ENCODE measurements at places on chromosomes 4 and X. TPM values are rescaled to one million over a fixed set of nuclear protein-coding genes. Genes with fewer than 3 reads are reported as not detected.

DNA sequence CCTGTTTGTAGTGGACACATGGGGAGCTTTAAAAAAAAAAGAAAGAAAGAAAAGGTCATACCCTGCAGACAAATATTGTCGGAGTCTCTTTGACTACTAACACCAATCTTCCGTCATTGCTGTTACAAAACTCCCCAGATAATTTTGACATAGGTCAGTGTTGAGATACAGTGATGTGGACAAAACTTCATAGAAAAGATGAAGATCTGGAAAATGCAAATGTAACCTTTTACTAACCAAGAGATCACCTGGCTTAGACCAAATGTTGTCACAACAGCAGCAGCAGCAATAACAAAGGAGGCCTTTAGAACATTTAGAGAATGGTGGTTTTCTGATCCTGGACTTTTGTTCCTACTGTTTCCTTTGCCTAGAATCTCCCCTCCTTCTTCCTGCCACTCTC, 8.1 kb upstream of the COMMD8 start:
- H3K27ac ChIP-seq: no peak overlapping the region
- no peaks in the 10 kb centered on the region for H3K4me1 ChIP-seq
- no peak for DNase-seq
- H3K27me3 ChIP-seq: no peaks in the 10 kb centered on the region
- no peak overlapping the region for H3K4me3 ChIP-seq

DNA sequence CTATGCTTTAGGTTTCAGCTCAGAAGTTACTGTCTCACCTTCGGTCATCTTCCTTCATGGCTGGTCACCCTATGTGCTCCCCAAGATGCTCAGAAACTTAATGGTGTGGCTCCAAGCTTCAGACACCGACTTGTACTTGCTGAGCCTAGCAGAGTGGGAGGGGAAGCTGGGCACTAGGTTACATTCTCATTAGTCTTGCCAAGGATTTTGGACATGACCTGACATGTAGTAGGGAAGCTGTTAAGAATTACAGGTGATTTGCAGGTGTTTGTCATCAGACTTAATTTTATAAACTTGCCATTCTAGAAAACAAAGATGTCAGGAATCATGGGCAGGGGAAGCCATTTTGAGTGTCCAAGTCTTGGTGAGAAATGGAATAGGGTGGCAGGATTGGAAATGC, 72.4 kb downstream of the CCNG2 start:
- H3K27me3 ChIP-seq: no peaks in the 10 kb centered on the region
- H3K27ac ChIP-seq: no peak overlapping the region
- no peaks in the 10 kb centered on the region for H3K36me3 ChIP-seq

DNA sequence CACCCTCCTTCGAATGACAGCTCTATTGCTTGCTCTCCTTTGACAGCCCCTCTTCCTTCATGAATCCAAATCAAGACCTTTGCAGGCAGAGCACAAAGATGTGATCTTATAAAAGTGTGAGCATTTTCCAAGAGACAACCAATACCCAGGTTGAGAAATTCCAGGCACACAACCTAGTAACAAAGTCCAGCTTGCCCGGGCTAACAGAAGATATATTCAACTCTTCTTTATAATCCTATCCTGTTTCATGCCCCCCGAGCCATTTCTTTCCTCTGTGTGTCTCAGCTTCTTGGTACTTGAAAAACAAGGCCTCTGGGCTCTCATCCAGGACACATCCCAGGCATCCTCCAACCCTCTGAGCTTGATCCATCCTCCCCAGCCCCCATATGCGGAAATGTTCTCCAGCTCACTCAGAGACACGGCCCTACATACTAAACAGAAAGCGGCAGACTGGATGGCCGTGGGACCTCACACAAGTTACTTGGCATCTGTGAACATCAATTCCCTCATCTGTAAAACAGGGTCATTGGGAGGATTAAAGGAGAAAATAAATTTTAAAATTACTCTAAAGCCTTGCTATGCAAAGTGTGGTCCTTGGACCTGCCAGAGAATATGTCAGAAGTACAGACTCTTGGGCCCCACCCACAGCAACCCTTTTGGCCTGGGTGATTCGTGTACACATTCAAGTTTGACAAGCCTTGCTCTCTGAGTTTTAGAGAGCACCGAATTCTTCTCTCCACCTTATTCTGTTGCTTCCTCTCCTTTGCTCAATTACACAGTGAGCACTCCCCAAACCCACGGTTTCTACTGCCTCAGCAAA, 627.0 kb downstream of the BCOR start:
- H3K27ac ChIP-seq: no peak overlapping the region
- no peak overlapping the region for H3K4me3 ChIP-seq
- H3K36me3 ChIP-seq: no peaks in the 10 kb centered on the region
- no peak for DNase-seq

Gene RIPPLY1
- not detected for total RNA-seq

DNA sequence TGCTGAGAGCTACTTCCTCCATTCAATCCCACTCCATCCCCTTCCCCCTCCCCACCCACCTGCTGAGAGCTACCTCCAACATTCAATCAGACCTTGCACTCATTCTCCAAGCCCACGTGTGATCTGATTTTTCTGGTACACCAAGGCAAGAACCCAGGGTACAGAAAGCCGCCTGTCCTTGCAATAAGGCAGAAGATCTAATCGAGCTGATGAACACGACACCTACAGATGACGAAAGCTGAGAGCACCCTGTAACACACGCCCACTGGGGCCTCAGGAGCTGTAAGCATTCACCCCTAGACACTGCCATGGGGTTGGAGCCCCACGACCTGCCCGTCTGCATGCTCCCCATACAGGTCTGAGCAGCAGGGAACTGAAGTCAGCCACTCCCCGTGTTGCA, 58.3 kb downstream of the TRIML1 start:
- no peak overlapping the region for H3K27ac ChIP-seq
- H3K4me1 ChIP-seq: no peaks in the 10 kb centered on the region
- DNase-seq: no peak

DNA sequence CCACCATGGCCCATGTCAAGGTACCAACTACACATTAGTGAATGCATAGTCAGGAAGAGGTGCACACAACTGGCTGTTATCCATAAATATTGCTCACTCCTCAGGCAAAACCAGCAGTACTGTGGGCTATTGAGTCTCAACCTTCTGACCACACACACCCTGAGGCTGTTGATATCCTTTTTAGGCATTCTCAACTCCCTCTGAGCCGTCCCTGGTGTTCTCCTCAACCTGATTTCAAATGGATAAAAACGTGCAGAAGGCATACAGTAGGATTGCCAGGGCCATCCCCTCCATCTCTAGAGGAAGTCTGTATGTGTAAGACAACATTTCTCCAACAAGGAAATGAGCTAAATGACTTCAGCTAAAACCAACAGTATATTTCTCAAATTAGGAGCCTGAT, 98.7 kb upstream of the KLHL13 start:
- no peaks in the 10 kb centered on the region for H3K4me1 ChIP-seq
- H3K27me3 ChIP-seq: peaks cover 8% of the 10 kb centered on the region
- H3K27ac ChIP-seq: no peak overlapping the region

- no peak overlapping the region for H3K4me3 ChIP-seq
- DNase-seq: no peak
- H3K27me3 ChIP-seq: no peaks in the 10 kb centered on the region
Measured at GRCh38 chr4:8534129-8534528, 46.1 kb upstream of the GPR78 start.

DNA sequence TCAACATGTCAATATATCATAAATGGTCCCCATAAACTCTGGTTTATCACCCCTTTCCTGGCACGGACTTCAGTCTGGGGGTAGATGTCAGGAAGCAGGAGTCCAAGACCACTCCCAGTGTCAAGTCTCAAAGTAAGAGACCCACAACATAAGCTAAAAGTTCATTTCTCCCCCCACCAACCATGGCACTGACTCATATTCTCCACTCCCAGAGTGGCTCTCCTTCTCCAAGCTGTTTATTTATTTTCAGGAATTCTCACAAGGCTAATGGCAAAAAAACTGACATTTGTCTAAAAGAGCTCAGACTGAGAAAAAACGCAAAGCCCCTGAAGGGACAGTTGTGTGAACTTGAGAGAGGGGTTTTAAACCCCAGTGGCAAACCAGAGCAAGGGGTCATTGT, 217.0 kb downstream of the RAB28 start:
- H3K27ac ChIP-seq: no peak overlapping the region
- no peak overlapping the region for H3K4me3 ChIP-seq
- H3K27me3 ChIP-seq: no peaks in the 10 kb centered on the region
- H3K4me1 ChIP-seq: no peaks in the 10 kb centered on the region
- DNase-seq: no peak

- peaks cover 6% of the 10 kb centered on the region for H3K27me3 ChIP-seq
- H3K27ac ChIP-seq: no peak overlapping the region
- no peaks in the 10 kb centered on the region for H3K36me3 ChIP-seq
- DNase-seq: no peak
- no peaks in the 10 kb centered on the region for H3K4me1 ChIP-seq
- H3K4me3 ChIP-seq: no peak overlapping the region
Measured at GRCh38 chrX:108271397-108271787, 166.8 kb downstream of the COL4A6 start.

DNA sequence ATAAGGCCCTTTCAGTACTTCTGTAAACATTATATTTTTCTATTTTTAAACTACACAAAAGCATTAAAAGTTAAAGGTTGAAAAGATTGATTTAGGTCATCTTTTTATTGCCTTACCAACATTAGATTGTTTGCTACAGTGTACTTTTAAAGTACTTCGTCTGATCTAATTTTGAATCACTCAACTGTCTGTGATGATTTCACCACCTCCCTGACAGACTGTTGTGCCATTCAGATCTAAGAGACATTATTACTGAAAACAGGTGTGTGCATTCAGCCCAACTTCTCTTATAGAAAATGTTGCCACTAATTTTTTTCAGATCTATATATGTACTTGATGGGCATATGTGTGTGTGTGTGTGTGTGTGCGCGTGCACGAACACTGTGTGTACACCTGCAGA, 39.3 kb downstream of the GASK1B start:
- DNase-seq: no peak
- H3K27ac ChIP-seq: no peak overlapping the region
- no peaks in the 10 kb centered on the region for H3K36me3 ChIP-seq
- no peaks in the 10 kb centered on the region for H3K4me1 ChIP-seq

DNA sequence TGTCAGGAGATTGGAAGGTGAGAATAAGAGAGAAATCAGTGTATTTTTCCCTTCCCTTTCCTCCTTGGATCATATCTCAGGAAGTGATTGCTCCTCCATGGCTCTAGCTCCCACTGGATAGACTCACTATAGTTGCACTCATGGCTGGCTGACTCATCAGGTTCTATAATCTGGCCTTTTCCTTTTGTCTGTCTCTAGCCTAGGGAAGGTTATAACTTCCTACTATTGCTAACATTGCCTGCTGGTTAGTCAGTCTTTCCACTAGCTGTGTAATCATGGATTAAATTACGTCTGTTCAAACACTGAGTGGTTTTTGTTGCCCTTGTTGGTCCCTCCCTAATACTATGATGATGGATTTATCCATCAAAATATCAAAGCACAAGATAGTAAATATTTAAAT, 195.5 kb upstream of the VEGFC start:
- no peaks in the 10 kb centered on the region for H3K27me3 ChIP-seq
- no peaks in the 10 kb centered on the region for H3K36me3 ChIP-seq
- H3K27ac ChIP-seq: no peak overlapping the region
- DNase-seq: peak; percentile 13

DNA sequence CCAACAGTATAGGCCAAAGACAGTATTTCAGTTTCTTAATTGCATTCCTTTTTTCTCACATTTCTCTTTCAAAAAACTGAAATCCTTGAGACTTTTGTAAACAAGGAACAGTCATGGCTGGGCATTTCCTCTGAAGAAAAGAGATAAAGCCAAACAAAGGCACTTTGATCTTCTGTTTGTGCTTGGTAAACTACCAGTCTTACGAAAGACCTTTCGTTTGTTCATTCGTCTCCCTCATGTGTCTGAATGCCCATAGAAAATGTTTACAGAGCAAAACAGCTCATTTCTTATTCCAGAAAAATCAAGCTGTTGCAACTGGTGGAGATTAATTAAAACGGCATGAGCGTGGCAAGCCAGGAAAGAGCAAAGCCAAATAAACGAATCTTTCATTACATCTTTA, 178.0 kb downstream of the GASK1B start:
- DNase-seq: no peak
- H3K4me1 ChIP-seq: peaks cover 30% of the 10 kb centered on the region
- H3K36me3 ChIP-seq: no peaks in the 10 kb centered on the region
- H3K27ac ChIP-seq: no peak overlapping the region

GRCh38 chrX:97672608-97673007, 788.9 kb downstream of the RPA4 start:
- no peak overlapping the region for H3K27ac ChIP-seq
- H3K27me3 ChIP-seq: peaks cover 8% of the 10 kb centered on the region
- no peaks in the 10 kb centered on the region for H3K36me3 ChIP-seq

DNA sequence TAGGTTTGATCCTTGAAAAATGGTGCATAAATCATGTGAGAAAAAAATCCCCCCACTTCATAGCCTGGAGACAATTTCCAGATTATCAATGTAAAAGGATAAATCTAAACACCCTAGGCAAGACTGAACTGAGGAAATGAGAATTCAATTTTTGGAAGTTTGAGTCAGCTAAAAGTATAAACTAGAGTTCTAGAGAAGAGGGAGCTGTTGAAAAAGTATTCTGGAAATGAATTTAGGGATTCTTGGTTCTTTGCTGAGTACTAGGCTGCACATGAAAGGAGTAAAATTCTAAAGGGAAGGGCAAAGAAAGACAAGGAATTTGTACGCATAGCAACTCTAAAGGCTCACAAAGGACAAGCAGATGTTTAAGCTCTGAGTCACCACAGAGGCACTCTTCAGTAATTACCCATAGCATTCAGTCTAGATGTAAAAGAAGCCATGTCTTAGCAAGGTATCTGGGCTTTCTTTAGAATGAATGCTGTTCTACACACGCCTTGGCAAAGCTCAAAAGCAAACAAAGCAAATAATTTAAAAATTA, 896.5 kb downstream of the PDHA2 start:
- no peaks in the 10 kb centered on the region for H3K36me3 ChIP-seq
- no peaks in the 10 kb centered on the region for H3K4me1 ChIP-seq
- DNase-seq: no peak
- H3K4me3 ChIP-seq: no peak overlapping the region
- no peak overlapping the region for H3K27ac ChIP-seq

DNA sequence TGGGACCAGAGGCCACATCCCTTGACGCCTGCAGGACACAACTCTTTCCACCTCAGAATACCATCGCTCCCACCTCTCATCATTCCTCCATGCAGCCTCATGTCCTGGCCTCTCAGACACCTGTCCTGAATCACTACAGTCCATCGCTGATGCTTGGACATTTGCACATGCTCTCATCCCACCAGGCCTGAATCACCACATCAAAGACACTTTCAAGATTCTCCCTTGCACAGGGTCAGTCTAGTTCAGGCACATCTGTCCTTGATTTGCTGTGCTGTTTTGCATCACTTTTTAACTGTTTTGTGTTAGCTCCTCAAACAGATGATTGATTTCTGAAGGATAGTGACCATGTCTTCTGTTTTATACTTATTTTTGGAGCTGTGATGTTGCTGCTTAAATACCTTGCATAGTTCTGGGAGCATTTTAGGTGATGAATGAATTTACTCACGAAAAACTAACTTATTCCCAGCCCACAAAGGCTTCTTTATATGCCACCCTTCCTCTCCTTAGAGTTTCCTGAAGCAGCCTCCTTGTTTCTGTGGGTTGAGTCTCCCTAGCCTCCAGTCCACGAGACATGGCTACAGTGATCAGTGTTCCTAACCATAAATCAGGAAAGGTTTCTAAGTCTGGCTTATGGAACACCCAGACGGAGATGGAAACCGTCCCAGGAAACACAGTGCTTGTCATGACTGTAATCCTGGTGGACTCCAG, 2.6 kb downstream of the FAM114A1 start:
- H3K36me3 ChIP-seq: peaks cover 7% of the 10 kb centered on the region
- no peak overlapping the region for H3K4me3 ChIP-seq
- no peak overlapping the region for H3K27ac ChIP-seq
- H3K27me3 ChIP-seq: no peaks in the 10 kb centered on the region
